ENCODE measurements at places on chromosomes 16 and 17. TPM values are rescaled to one million over a fixed set of nuclear protein-coding genes. Genes with fewer than 3 reads are reported as not detected.

GRCh38 chr17:79411419-79411818, 199.4 kb downstream of the RBFOX3 start:
- H3K36me3 ChIP-seq = no peaks in the 10 kb centered on the region
- no peak for DNase-seq
- H3K4me3 ChIP-seq = no peak overlapping the region
- peaks cover 28% of the 10 kb centered on the region for H3K27me3 ChIP-seq
- no peak overlapping the region for H3K27ac ChIP-seq

GRCh38 chr17:16464303-16465051, 27.5 kb downstream of the LRRC75A start:
- H3K36me3 ChIP-seq = peaks cover 7% of the 10 kb centered on the region
- H3K4me1 ChIP-seq = peaks cover 37% of the 10 kb centered on the region
- H3K27me3 ChIP-seq = no peaks in the 10 kb centered on the region
- peak; percentile 65 for DNase-seq

DNA sequence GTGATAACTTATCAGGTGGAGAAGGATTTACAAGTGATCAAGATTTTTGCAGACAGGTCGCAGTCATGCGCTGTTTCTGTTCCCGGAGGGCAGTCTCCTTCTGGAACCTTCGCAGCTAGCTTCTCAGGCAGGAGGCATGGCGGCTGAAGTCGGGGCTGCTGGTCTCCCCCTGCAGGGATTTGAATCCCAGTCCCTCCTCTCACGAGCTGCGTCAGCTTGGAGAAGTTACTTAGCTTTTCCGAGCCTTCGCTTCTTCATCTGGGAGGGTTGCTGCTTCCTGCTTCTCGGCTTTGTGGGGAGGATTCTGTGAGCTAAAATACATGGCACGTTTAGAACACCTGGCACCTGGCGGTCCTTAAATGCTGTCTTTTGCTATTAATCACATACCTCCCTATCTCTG, 287.8 kb upstream of the FOXF1 start:
- no peak for DNase-seq
- peaks cover 4% of the 10 kb centered on the region for H3K4me1 ChIP-seq
- H3K4me3 ChIP-seq = peak overlapping the region; percentile 16
- peak overlapping the region; percentile 70 for H3K27ac ChIP-seq
- no peaks in the 10 kb centered on the region for H3K36me3 ChIP-seq

DNA sequence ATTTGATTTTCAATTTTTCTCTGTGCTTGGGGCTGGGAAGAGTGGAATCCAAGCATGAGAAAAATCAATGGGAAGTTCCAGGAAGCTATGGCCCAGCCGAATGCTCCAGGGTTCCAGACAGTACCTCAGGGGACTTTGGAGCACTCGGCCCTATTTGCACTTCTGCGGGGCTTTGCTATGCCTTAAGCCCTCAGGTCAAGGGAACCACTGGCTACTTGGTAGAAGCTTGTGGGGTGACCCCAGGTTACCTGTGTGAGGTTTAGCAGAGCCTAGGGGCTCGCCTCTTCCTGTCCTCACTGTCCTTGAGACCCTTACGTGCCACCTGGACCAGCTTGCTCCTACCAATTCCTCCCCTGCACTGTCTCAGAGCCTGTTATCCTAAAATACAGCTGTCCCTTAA, 121.3 kb downstream of the MGAT5B start:
- no peaks in the 10 kb centered on the region for H3K27me3 ChIP-seq
- DNase-seq = no peak
- H3K4me3 ChIP-seq = no peak overlapping the region
- H3K36me3 ChIP-seq = no peaks in the 10 kb centered on the region

DNA sequence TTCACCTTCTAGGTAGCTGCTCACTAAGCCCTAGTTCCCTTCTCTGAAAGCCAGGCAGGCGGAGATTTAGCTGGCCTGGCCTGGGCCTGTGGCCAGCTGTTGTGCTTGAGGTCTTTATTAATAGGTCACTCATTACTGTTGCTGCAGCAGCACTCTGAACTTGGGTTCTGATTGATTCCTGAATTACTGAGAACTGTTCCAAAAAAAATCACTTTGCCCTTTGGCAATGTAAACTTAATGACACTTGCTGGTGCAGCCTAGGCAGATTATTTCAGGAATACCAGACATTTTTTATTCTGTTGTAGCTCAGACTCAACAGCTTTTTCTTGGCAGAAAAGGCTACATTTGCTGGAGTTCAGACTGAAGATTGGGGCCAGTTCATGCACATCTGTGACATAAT, 2.7 kb downstream of the TOM1L1 start:
- no peak overlapping the region for H3K27ac ChIP-seq
- H3K4me3 ChIP-seq = no peak overlapping the region
- peak; percentile 19 for DNase-seq
- peaks cover 3% of the 10 kb centered on the region for H3K27me3 ChIP-seq
- H3K36me3 ChIP-seq = no peaks in the 10 kb centered on the region

GRCh38 chr16:23081675-23082119, 67.6 kb downstream of the USP31 start:
- no peaks in the 10 kb centered on the region for H3K27me3 ChIP-seq
- H3K4me3 ChIP-seq = no peak overlapping the region
- no peak overlapping the region for H3K27ac ChIP-seq
- DNase-seq = no peak
- no peaks in the 10 kb centered on the region for H3K36me3 ChIP-seq

GRCh38 chr16:88049561-88050545, 98.6 kb downstream of the BANP start:
- no peak for DNase-seq
- no peak overlapping the region for H3K4me3 ChIP-seq
- no peaks in the 10 kb centered on the region for H3K27me3 ChIP-seq
- H3K4me1 ChIP-seq = no peaks in the 10 kb centered on the region
- no peak overlapping the region for H3K27ac ChIP-seq

DNA sequence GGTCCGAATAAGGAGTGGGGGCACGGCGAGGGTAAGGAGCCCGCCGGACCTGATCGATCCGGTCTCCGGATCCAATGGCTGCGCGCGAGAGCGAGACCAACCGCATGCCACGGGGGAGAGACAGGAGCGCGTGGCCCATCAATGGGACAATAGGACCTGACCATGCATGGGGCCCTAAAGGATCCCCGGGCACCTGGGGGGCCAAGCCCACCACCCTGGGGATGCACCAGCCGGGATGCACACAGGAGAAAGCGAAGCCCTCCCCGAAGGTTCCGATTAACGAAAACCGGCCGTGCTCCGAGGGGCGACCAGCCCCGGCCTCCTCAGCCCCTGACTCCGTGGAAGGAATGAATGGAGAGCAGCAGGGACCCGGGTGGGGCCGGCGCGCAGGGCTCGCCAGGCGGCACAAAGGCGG, 525 bp downstream of the JPT1 start:
- H3K36me3 ChIP-seq = no peaks in the 10 kb centered on the region
- peak; percentile 32 for DNase-seq
- H3K27me3 ChIP-seq = no peaks in the 10 kb centered on the region
- peak overlapping the region; percentile 90 for H3K27ac ChIP-seq

DNA sequence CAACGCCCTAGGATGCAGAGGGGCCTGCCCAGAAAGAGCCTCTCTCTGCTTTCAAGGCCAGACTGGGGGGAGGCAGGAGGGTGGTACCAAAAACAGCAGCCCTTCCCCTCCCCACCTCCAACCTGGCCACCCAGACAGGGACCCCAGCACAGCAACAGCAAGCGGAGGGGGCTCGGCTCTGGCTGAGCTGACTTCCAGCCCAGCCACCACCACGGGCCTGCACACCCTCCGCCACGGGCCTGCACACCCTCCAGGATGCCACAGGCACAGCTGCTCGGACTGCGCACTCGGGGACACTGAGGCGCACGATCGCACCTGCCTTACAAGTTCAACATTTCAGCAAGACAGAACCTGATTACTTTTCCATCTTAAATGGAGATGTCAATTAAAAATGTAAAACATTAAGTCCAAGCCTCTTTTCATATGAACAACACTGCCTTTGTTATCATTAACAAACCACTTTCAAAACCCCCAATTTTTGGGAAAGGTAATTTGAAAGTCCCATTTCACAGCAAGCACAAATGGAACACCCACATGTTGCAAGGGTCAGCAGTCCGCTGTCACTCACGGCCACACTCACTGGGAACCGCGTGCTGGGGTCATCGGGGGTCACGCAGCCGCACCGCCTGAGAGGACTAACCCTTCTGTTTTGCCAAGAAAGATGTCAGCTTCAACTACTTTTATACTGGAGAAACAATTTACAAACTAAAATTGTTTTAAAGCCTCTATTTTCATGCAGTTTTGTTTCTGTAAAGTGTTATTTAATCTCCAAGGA, 76.4 kb downstream of the ANKRD11 start:
- H3K36me3 ChIP-seq = no peaks in the 10 kb centered on the region
- no peak overlapping the region for H3K27ac ChIP-seq
- no peaks in the 10 kb centered on the region for H3K27me3 ChIP-seq
- DNase-seq = no peak
- no peak overlapping the region for H3K4me3 ChIP-seq
- H3K4me1 ChIP-seq = peaks cover 50% of the 10 kb centered on the region

DNA sequence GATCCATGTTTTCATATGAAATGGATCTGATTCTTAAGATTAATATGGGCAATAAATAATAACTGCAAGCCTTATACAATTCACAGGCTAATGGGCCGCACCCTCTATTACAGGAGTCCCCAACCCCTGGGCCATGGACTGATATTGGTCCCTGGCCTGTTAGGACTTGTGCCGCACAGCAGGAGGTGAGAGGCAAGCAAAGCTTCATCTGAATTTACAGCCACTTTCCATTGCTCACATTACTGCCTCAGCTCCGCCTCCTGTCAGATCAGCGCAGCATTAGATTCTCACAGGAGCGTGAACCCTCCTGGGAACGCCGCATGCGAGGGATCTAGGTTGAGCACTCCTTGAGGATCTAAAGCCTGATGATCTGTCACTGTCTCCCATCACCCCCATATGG, 26.8 kb downstream of the METTL16 start:
- no peak overlapping the region for H3K27ac ChIP-seq
- peaks cover 25% of the 10 kb centered on the region for H3K4me1 ChIP-seq
- no peaks in the 10 kb centered on the region for H3K27me3 ChIP-seq
- DNase-seq = no peak
- H3K36me3 ChIP-seq = no peaks in the 10 kb centered on the region

DNA sequence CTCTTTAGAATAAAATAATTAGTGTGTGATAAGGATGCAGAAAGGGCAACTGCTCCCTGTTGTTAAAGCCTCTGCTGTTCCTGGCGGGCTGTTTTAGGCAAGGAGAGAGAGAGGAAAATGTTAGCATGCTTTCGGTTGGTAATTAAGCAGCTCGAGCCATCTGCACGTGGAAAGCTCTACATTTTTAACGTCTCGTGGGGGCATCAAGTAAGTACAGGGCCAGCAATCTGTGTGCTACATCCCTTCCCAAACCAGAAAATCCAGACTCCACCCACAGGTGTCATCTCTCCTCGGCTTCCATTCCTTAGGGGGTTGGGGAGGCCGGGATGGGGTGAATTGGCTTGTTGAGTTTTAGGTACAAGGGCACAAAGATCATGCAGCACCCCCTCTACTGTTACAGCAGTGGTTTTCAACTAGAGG, 62.4 kb upstream of the MARCHF10 start:
- H3K27ac ChIP-seq = no peak overlapping the region
- H3K4me1 ChIP-seq = no peaks in the 10 kb centered on the region
- H3K4me3 ChIP-seq = no peak overlapping the region
- no peak for DNase-seq

GRCh38 chr17:78391843-78392242, 13.4 kb downstream of the PGS1 start:
- no peaks in the 10 kb centered on the region for H3K27me3 ChIP-seq
- H3K4me3 ChIP-seq = no peak overlapping the region
- peak overlapping the region; percentile 17 for H3K27ac ChIP-seq
- no peaks in the 10 kb centered on the region for H3K36me3 ChIP-seq
- no peak for DNase-seq

DNA sequence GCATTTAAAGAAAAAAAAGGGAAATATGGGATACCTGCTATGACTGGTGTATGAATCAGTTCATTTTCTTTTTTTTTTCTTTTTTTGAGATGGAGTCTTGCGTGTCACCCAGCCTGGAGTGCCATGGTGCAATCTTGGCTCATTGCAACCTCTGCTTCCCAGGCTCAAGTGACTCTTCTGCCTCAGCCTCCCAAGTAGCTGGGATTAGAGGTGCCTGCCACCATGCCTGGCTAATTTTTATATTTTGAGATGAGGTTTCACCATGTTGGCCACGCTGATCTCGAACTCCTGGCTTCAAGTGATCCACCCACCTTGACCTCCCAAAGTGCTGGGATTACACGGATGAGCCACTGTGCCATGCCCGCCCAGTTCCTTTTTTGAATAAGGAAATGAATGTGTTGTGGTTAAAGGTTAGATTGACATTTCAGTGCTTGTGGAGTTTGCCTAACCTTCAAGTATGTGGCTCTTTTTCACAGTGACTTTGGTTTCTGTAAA, 7.7 kb downstream of the HAPSTR1 start:
- peaks cover 79% of the 10 kb centered on the region for H3K4me1 ChIP-seq
- peak overlapping the region; percentile 26 for H3K27ac ChIP-seq
- DNase-seq = no peak
- H3K27me3 ChIP-seq = no peaks in the 10 kb centered on the region

- H3K27me3 ChIP-seq = no peaks in the 10 kb centered on the region
- no peak for DNase-seq
- H3K4me3 ChIP-seq = no peak overlapping the region
- peaks cover 1% of the 10 kb centered on the region for H3K4me1 ChIP-seq
Measured at GRCh38 chr17:76834870-76835269, 33.3 kb upstream of the MGAT5B start.

GRCh38 chr16:27844826-27845225, 218.7 kb downstream of the GSG1L start:
- H3K4me1 ChIP-seq = no peaks in the 10 kb centered on the region
- H3K36me3 ChIP-seq = no peaks in the 10 kb centered on the region
- DNase-seq = no peak
- no peak overlapping the region for H3K4me3 ChIP-seq

DNA sequence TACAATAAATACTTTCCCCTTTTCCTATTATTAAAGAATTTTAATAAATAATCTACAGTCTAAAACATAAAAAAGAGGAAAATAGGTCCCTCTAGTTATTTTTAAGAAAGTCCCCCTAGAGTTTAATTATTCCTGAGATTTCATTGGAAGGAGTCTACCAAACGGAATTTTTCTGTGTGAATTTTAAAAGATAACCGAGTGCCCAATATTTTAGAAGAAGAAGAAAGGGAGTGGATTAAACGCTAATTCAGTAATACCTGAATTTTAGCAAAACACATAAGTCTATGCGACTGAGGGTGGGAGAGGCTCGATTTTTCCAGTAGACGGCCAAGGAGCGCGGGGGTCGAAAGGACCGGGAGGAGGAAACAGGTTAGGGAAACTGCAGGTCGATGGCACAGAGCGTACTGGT, 2.2 kb downstream of the HOXB2 start:
- H3K36me3 ChIP-seq = no peaks in the 10 kb centered on the region
- DNase-seq = no peak
- peak overlapping the region; percentile 89 for H3K27ac ChIP-seq
- H3K4me3 ChIP-seq = peak overlapping the region; percentile 74
- H3K27me3 ChIP-seq = peaks cover 17% of the 10 kb centered on the region

GRCh38 chr17:40935624-40936023, 1.8 kb downstream of the KRT23 start:
- no peak for DNase-seq
- H3K36me3 ChIP-seq = no peaks in the 10 kb centered on the region
- H3K4me1 ChIP-seq = no peaks in the 10 kb centered on the region
- no peak overlapping the region for H3K4me3 ChIP-seq

The PABPN1L gene
- total RNA-seq = not detected

The LCMT1 gene
- total RNA-seq = 53.7 TPM

The RPL13 gene
- 3,355 TPM for total RNA-seq

The HYDIN gene
- not detected for total RNA-seq

The C16orf46 gene
- total RNA-seq = not detected

The PRDM7 gene
- not detected for total RNA-seq

The OSGIN1 gene
- 26.2 TPM for total RNA-seq

The GGT6 gene
- total RNA-seq = 270 TPM

Data from transverse colon (tissue), 4 donors.